A549 treated with RU486 at 1 μM for 4 hours (cell line): ENCODE measurements at places on chromosomes 2 and 18. TPM values are rescaled to one million over a fixed set of nuclear protein-coding genes. Genes with fewer than 3 reads are reported as not detected.

ALPG gene
- total RNA-seq, result 0.08 to 0.30 TPM (median 0.14 TPM) in 5 replicates

UGT1A4 gene
- total RNA-seq, result 0.05 to 0.10 TPM in 2 of 5 replicates, not detected in the others

COBLL1 gene
- total RNA-seq, result 2.7 to 4.4 TPM (median 4.0 TPM) in 5 replicates

PARD6G gene
- total RNA-seq, result 2.0 to 4.1 TPM (median 2.9 TPM) in 5 replicates

CTAGE1 gene
- not detected in 5 replicates for total RNA-seq

G6PC2 gene
- total RNA-seq, result not detected in 5 replicates

CPO gene
- not detected in 5 replicates for total RNA-seq

C2orf81 gene
- 1.9 to 3.5 TPM (median 3.2 TPM) in 5 replicates for total RNA-seq

ZFP36L2 gene
- 19.9 to 31.5 TPM (median 29.1 TPM) in 5 replicates for total RNA-seq

CELF4 gene
- total RNA-seq, result not detected in 5 replicates

RPE gene
- 55.1 to 75.8 TPM (median 64.5 TPM) in 5 replicates for total RNA-seq

CD8B2 gene
- not detected in 5 replicates for total RNA-seq

MRPS9 gene
- total RNA-seq, result 29.4 to 37.1 TPM (median 31.7 TPM) in 5 replicates

C18orf54 gene
- total RNA-seq, result 1.1 to 3.2 TPM (median 2.7 TPM) in 5 replicates

GAREM1 gene
- total RNA-seq, result 2.8 to 4.2 TPM (median 3.4 TPM) in 5 replicates

LONRF2 gene
- total RNA-seq, result 2.8 to 4.1 TPM (median 3.3 TPM) in 5 replicates

ZC3H8 gene
- 13.7 to 17.7 TPM (median 16.3 TPM) in 5 replicates for total RNA-seq

AKAIN1 gene
- total RNA-seq, result not detected in 5 replicates

STPG4 gene
- 0.10 to 0.17 TPM in 2 of 5 replicates, not detected in the others for total RNA-seq

LPIN2 gene
- 12.8 to 19.1 TPM (median 18.1 TPM) in 5 replicates for total RNA-seq

SERPINB10 gene
- not detected in 5 replicates for total RNA-seq

SPHKAP gene
- total RNA-seq, result not detected in 5 replicates

FN1 gene
- 153 to 242 TPM (median 177 TPM) in 5 replicates for total RNA-seq

COL3A1 gene
- total RNA-seq, result 0.11 to 0.22 TPM (median 0.16 TPM) in 5 replicates

NEU2 gene
- total RNA-seq, result not detected in 5 replicates

ANKRD36C gene
- 2.7 to 5.2 TPM (median 3.7 TPM) in 5 replicates for total RNA-seq

MEIS1 gene
- total RNA-seq, result 1.7 to 3.8 TPM (median 2.0 TPM) in 5 replicates

MRPL19 gene
- total RNA-seq, result 67.1 to 79.2 TPM (median 76.3 TPM) in 5 replicates

IL1F10 gene
- not detected in 5 replicates for total RNA-seq

ESPNL gene
- 0.07 to 0.35 TPM (median 0.28 TPM) in 5 replicates for total RNA-seq

GKN1 gene
- total RNA-seq, result 0.34 to 1.2 TPM (median 0.54 TPM) in 5 replicates

CRACDL gene
- 0.32 to 1.4 TPM (median 0.52 TPM) in 5 replicates for total RNA-seq

CFAP65 gene
- 0.05 to 0.32 TPM (median 0.16 TPM) in 5 replicates for total RNA-seq

SANBR gene
- total RNA-seq, result 7.3 to 14.1 TPM (median 13.9 TPM) in 5 replicates

OTOS gene
- not detected in 5 replicates for total RNA-seq

C1QL2 gene
- 0.07 to 0.15 TPM (median 0.11 TPM) in 4 of 5 replicates, not detected in the other for total RNA-seq

SLC14A1 gene
- total RNA-seq, result not detected in 5 replicates

TFCP2L1 gene
- total RNA-seq, result 0.95 to 1.3 TPM (median 1.2 TPM) in 5 replicates

PMAIP1 gene
- total RNA-seq, result 9.8 to 16.3 TPM (median 13.2 TPM) in 5 replicates

POTEI gene
- not detected in 5 replicates for total RNA-seq

RNU2-63P gene
- not detected in 5 replicates for total RNA-seq
